Left ventricle myocardium inferior (tissue), 1 donor: ENCODE measurements at places on chromosomes 13 and 19. TPM values are rescaled to one million over a fixed set of nuclear protein-coding genes. Genes with fewer than 3 reads are reported as not detected.

Gene TECR
- total RNA-seq = 69.3 TPM

Gene MEIOSIN
- total RNA-seq = not detected

Gene ZNF497
- 0.41 TPM for total RNA-seq

Gene PGLYRP1
- not detected for total RNA-seq

Gene ETV2
- total RNA-seq = 0.33 TPM

Gene LRRC4B
- total RNA-seq = 0.47 TPM

Gene ZNF324
- 5.3 TPM for total RNA-seq

Gene SSC5D
- total RNA-seq = 3.7 TPM

Gene IRGC
- total RNA-seq = not detected

Gene AKT1S1
- total RNA-seq = 36.0 TPM

Gene EDNRB
- total RNA-seq = 25.6 TPM

Gene SLAIN1
- 8.0 TPM for total RNA-seq

Gene KANK3
- total RNA-seq = 19.9 TPM

Gene FFAR1
- total RNA-seq = not detected

Gene CEACAM1
- 3.4 TPM for total RNA-seq

Gene SPRED3
- total RNA-seq = 0.71 TPM

Gene CEACAM21
- total RNA-seq = 0.60 TPM

Gene SBSN
- not detected for total RNA-seq

Gene FSD1
- total RNA-seq = not detected

Gene TMPRSS9
- total RNA-seq = not detected

Gene CCDC169
- total RNA-seq = 0.69 TPM

Gene EBI3
- 0.49 TPM for total RNA-seq

Gene MIR17HG
- 1.3 TPM for total RNA-seq

Gene CRB3
- total RNA-seq = not detected

Gene PGLYRP2
- total RNA-seq = not detected
